ENCODE measurements at places on chromosomes 1 and 21.

DNA sequence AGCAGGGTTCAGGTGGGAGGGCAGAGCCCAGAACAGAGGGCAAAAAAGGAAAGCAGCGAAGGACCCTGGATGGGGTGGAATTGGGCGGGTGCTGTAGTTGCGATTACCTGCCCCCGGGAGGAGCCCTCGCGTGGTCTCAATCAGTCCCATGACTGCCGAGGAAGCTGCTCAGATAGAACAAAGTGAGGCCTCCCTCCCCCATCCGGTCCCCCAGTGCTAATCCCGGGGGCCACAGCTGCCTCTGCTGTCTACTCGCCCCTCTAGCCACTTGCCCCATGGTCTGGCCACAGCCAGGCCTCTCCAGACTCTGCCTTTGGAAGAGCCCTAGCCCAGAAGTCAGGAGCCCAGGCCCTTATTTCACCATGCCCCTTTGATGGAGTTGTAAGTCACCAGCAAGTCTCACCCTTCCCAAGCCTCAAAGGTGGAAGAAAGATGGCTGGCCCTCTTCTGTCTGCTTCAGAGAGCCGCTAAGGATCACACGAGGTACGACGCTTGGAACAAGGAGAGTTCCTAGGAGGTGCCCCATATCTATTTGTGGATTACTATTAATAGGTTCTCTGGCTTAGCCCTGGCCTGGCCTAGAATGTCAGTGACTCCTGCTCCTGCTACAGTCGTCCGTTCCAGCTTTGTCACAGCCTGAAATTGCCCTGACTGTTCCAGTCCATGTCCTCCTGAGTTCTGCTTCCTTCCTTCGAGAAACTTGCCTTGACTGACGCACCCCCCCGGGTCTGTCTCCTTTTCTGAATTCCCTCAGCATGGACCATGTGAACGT, 16.4 kb downstream of the ECHDC2 start:
- no peak for DNase-seq

DNA sequence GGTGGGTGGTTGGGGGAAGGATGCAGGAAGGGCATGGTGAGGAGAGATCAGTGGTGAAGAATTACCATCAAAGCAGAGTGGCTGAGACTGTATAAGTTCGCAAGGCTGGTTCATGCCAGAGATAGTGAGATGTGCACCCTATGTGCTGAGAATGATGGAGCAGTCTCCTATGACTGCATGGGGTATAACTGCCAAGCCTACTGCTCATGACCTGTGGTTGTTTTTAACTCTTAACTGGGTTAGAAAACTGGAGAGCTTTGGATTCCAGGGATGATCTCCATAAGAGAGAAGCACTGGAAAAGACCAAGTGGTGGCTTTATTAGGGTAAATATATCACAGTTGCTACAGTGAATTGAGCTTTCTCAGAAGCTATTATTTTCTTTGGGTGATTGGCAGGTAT, 16.2 kb downstream of the WNT2B start:
- no peak for DNase-seq

- no peak for DNase-seq
These were observed 114.7 kb downstream of the PBX1 start for GRCh38 chr1:164673584-164674214.

- DNase-seq, result no peak
These were observed 32.9 kb downstream of the GPA33 start for GRCh38 chr1:167057241-167057688.

- no peak for DNase-seq
These were observed 5.0 kb upstream of the KMO start for GRCh38 chr1:241527146-241527545.

DNA sequence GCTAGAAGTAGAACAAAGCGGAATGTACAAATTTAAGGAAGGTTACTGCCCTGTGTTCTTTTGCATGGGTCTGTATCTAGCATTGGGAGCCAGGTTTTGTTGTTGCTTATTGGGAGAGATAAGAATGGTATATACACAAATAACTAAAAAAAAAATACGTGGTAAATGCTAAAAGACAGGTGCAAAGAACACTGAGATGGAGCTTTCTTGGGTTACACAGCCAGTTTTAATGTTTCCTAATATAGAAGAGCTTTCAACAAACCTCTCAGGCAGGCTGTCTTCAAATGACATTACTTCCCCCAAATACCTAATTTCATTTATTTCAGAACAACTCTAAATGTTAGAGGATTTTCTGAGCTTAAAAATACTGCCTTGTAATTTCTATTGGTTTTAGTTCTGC, 1.4 kb upstream of the MDM4 start:
- DNase-seq, result no peak

DNA sequence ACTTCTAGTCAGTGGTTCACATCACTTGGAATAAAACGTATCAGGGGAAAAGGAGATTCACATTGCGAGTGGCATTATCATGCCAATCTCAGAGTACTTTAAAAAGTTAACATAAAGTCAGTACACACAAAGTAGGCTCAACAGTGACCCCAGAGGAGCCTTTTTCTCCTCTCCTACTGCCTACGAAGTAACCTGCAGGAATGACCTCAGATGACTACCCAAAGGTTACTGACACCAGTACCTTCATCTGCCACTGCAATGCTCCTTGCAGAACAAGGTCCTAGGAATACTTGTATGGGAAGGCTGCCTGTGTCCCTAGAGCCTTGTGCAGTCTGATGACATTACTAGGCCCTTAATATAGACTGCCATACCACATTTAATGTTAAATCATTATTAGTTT, 389.8 kb upstream of the LYPLAL1 start:
- DNase-seq, result no peak

GRCh38 chr1:7591565-7591964, 179.5 kb upstream of the VAMP3 start:
- DNase-seq, result no peak

DNA sequence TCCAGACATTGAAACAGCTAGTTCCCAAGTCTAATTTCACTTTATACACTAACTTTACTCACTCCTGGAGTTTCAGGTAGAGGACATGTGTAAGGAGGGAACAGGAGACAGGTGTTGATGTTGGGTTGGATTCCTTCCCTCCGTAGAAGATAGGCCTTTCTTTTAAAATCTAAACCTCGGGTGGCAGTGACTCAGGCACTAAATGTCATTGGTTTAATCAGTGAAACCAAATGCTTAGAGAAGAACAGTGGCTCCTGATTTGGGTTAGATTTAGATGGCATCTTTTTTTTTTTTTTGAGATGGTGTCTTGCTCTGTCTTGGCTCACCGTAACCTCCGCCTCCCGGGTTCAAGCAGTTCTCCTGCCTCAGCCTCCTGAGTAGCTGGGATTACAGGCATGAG, 7.2 kb downstream of the CAP1 start:
- no peak for DNase-seq

- DNase-seq, result no peak
These were observed 20.3 kb upstream of the RGS4 start for GRCh38 chr1:163048869-163049268.

DNA sequence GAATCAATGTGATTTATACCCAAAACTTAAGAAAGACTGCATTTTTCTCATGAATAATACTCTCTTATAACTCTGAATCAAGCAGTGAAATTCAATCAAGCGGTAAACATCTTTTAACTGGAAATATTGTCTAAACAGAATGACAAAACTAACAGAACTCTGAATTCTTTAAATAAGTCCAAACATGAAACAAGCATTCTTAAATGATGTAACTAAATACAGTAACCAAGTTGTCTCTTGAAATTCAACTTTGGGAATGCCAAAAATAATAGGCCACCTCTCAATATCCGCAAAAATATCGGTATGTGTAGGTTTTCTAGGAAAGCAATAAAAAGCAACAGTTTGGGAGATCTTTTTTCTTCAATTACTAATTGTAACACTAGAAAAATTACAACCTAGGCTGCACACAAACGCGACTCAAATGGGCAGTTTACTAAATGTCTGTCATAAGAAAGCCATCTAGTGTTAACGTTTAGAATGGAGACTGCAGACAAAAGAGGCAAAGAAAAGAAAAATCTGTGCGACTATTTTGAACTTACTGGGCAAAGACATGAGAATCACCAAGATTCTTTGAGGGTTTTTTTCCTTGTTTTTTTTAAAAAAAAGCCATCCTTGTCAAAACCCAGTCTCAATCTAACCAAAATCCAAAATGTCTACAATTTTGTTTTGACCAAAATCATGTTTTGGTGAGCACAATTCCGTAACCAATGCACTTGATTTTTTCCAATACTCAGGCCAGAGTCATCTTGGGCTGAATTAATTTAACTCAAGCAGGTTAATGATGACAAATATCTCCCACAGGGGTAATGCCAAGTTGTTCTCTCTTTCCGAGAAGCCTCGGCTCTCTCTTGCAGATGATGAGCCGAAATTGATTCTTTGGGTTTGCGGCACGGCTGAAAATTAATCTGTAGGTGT, 1.3 kb downstream of the SIPA1L2 start:
- DNase-seq, result no peak

- no peak for DNase-seq
These were observed 13.7 kb downstream of the RALGPS2 start for GRCh38 chr1:178738780-178739179.

DNA sequence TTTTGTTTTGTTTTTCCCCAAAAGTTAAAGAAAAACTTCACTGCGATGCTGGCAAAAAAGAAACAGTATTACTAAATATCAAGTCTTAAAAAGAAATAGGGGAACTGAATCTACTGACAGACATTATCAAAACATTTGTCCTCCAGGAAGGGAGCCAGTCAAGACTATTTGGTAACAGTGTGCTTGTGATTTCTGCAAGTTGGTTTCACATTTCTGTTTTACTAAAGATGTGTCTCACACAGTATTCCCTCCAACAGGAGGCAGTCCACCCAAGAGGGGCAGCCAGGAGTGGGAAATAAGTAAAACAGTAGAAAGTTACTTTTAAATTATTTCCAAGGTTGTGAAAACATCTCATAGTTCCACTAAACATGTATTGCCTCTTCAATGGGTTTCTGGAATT, 74.4 kb upstream of the SDC3 start:
- no peak for DNase-seq

- DNase-seq, result no peak
These were observed 19.7 kb downstream of the PPFIA4 start for GRCh38 chr1:203045821-203046594.

- DNase-seq, result no peak
These were observed 356.8 kb downstream of the LMO4 start for GRCh38 chr1:87685311-87686135.

DNA sequence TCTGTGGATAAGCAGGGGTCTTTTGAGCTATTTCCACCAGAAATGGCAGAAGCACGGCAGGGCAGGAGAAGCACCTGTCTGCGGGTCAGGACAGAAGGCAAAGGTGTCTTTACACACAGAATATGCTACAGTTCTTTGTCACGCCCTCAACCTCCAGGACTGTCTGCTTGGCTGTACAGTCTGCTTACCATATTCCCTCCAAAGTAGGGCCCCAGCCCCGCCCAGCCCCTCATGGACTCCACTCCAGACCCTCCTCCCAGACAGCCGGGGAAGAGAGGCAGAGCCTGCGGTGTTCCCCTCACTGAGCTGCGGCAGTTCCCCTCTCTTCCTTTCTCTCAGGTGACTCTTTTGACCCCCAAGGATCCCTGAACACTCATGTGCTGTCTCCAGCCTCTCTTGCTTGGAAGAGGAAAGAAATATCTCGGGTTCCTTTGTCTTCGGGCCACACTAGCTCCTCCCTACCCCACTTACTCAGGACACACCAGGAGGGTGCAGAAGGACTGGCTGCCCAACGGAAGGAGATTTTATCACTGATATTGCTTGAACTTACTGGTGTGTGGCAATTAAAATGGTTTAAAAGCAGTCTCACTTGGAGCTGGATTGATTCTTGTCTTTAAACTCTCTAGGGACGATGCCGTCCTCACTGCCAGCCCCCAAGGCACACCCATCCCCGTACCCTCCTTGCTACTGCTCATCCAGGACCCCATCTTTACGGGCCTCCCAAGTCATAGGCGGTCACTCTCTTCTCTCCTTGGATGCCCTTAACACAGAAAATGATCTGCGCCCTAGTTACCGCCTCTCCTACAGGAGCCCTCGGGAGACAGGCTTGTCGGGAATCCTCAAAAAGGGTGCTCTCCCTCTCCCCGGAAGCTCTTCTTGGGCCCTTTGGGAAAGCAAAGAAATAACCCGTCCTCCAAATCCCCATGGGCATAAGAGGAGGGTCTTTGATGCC, 169.7 kb downstream of the TOMM20 start:
- no peak for DNase-seq

- no peak for DNase-seq
These were observed 15.6 kb downstream of the SLFNL1 start for GRCh38 chr1:41005876-41006275.

DNA sequence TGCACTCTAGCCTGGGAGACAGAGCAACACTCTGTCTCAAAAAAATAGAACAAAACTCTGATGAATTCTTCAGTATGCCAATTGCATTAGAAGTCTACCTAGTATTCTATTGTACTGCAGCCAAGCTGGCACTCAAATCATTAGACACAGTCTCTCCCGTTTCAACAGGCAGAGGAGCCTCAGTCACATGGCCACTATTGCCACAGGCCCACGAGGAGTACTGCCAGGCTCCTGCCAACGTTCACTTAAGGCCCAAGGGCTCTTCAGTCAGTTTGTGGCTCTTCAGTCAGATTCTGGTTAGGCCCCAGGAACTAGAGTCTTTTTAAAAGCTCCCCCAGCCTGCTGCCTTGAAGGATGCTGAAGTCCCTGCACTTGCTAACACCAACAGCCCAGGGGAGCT, 73.4 kb downstream of the SH3BGR start:
- DNase-seq, result no peak

GRCh38 chr1:70090875-70091274, 114.5 kb downstream of the LRRC40 start:
- no peak for DNase-seq

GRCh38 chr1:16122916-16123315, 33.0 kb downstream of the EPHA2 start:
- no peak for DNase-seq

DNA sequence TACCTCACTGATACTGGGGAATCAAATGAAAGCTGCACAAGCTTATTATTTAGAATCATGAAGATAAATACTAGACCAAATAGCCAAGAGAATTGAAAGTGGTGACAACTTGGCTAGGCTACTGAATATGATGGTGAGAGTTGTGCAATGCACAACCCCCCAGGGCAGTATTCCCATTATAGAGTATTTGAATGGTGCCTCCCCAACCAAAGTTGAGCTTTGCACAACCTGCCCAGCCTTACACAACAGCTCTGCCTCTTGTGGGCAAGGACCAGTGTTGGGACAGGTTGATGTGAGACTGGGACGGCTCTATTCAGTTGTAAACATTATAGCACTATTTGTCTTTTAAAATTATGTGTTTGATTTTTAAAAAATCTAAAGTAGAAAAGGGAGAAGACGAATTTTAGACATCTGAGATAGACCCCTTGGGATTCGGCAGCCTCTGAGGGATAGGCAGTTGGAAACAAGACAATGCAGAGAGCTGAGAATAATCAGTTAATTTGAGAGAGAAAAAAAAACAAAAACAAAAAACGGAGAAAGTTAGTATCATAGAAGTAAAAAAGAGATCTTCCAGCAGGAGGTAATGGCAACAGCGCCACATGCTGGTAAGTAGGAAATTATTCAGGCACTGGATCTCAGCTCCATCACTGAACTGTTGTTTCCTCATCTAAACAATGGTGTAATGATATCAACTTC, 91.0 kb upstream of the KCNA3 start:
- DNase-seq, result no peak

DNA sequence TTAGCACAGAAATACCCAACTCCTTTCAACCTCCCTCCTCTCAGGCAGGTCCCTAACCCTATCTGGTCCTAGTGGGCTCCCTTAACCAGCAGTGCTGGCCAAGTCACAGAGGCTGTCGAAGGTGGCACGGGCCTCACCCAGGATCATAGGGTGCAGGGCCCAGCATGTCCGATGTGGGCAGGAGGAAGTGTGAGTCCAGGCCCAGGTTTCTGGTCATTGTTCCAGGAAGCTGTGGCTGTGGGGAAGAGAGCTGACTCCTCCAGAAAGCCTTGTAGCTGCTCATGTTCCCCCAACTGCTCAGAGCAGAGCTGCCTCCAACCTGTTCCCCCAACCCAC, 2.4 kb downstream of the CCDC17 start:
- no peak for DNase-seq

Measured in activated CD8-positive, alpha-beta memory T cell treated with anti-CD3 and anti-CD28 coated beads for 1 hour (primary cell).